ENCODE measurements at places on chromosomes 2 and 18. TPM values are rescaled to one million over a fixed set of nuclear protein-coding genes. Genes with fewer than 3 reads are reported as not detected.

DNA sequence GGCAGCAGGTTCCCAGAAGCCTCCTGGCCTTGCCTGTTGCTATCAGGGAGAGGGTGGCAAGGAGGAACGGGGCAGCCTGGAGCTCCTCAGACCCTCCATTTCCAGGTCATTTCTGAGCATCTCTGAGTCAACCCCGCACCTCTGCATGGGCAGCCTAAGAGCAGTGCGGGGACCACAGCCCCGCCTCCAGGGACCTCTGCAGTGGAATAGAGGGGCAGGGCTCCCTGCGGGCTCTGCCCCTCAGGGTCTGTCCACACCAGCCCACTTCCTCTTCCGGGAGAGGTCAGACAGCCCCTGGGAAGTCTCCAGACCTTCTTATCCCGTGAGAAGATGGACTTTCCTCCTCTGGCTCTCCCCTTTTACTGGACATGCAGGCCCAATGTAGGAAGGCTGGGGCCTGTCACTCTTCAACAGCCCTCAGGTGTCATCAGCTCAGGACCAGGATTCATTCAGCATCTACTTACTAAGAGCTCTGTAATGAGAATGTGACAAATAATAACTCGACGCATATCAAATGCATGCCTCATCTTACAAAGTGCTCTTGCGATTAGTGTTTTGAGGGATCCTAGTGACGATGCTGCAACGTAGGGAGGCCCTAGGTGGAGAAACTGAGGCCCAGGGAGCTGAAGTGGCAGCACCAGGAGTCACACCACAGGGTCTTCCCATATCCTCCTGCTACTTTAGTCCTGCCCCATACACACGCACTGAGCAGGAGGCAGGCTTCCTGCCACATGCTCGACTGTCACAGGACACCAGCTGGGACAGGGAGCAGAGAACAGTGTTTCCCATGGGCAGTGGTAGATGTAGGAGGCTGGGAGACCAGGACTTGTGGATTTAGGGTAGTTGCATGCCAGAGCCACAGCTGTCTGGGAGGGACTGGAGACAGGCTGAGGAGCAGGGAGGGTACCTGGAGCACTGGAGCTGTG, 28.0 kb downstream of the SH2D6 start:
- no peak for DNase-seq

GRCh38 chr2:64260817-64261216, 116.6 kb upstream of the PELI1 start:
- no peak for DNase-seq

DNA sequence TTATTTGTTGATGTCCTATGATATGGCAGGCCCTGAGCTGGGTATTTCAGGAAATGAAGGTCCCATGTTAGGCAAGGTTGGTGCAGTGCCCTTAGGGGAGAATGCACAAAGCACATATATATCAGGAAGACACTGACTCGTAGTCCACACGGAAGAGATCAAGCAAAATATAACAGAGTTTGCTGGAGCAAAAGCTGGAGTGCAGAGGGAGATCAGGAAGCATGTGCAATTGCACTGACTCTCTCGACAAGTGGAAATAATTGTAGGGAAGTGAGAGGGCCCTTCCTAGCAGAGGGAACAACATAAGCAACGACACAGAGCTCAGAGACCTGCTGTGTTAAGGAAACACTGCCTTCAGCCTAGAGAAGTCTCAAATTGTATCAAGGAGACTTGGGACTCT, 4.2 kb downstream of the ZNF385B start:
- DNase-seq = no peak

GRCh38 chr2:160394153-160394552, 99.5 kb downstream of the RBMS1 start:
- DNase-seq = no peak

- no peak for DNase-seq
Measured at GRCh38 chr2:36965751-36966369, 476 bp downstream of the STRN start.

GRCh38 chr2:202114291-202114690, 41.2 kb downstream of the KIAA2012 start:
- DNase-seq = no peak

DNA sequence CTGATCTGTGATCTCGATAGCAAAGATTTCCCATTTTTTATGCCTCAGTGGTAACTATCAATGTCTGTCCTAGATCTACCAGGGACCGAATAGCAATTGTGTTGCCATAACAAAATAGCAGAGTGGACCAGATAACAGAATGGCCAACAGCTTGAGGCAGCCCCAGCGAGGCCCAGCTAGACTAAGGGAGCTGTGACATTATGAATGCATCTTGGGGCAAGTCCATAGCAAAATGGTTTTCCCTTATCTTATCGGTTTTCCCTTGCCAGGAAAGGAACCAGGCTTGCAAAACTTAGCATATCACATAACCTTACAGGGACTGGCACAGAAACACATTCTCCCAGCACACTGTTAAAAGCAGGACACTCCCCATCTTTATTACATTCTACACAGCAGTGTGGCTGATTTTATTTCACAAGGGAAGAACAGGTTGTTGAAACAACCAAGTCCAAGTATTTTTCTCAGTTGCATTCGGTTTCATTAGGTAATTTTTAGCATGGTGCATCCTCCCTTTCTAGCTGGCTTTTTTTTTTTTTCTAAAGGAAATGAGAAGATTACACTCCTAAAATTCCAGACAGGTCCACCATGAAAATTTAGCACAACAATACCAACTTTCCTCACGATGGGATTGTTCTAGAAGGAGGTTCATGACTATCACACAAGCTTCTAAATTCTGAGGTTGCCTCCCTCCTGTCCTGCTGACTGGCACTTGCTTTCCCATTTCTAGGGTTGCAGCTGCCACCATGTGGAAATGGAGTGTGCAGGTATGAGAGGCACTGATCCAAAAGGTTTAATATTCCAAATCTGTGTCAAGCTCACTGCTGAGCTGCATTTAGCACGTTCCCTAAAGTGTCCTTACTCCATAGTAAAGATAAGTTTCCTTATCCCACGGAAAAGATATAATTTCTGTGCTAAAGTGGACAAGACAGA, 97.0 kb upstream of the SLC35G4 start:
- DNase-seq = no peak

GRCh38 chr18:22838639-22839277, 94.4 kb upstream of the RBBP8 start:
- no peak for DNase-seq

DNA sequence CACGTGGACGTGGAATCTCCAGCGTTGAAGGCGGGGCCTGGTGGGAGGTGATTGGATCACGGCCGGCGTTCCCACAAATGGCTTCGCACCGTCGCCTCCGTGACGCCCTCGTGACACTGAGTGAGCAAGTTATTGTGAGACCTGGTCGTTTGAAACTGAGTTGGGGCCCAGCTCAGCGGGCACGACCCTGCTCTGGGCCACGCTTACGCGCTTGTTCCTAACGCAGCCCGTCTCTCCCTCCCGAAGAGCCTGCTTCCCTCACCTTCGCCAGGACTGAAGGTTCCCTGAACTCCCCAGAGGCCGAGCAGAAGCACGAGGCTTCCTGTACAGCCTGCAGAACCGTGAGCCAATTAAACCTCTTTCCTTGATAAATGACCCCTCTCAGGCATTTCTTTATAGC, 121.8 kb downstream of the RTP5 start:
- no peak for DNase-seq

- no peak for DNase-seq
Measured at GRCh38 chr2:240946046-240946445, 39.9 kb downstream of the CROCC2 start.

DNA sequence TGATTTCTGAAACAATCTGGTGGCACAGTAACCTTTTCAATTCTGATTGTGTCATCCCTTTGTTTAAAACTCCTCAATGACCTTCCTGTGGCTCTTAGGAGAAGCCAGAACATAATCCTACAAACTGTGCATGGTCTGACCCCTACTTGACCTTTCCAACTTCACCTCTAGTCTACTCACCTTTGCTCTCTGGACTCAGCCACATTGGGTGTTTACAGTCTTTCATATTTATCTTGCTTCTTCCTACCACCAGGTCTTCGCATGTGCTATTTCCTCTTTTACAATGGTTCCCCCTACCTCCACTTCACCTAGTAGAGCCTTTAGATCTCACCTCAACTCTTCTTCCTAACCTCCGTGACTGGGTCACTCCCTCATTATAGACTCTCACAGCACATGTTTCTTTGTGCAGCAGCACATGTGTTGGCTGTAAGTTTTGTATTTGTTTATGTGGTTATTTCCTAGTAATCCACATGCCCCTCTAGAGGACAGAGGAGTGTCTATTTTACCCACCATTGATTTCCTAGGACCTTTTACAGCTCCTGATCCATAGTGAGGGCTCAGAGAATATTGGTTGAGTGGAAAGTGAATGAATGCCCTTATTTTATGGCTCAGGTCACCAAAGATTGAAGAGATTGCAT, 320.8 kb upstream of the MEIS1 start:
- no peak for DNase-seq

The BCL2 gene
- 2.2 TPM for total RNA-seq

The SPATA3 gene
- not detected for total RNA-seq

The CD302 gene
- total RNA-seq = 8.2 TPM

All from glomerular endothelial cell (primary cell).